ENCODE measurements at places on chromosomes 6 and 20. TPM values are rescaled to one million over a fixed set of nuclear protein-coding genes. Genes with fewer than 3 reads are reported as not detected.

The SUMO4 gene
- 0.57 TPM for total RNA-seq

The OLIG3 gene
- not detected for total RNA-seq

The ATP9A gene
- 21.7 TPM for total RNA-seq

The HLA-DQB2 gene
- not detected for total RNA-seq

The FAM217A gene
- not detected for total RNA-seq

The GPX5 gene
- not detected for total RNA-seq

The SDC4 gene
- 124 TPM for total RNA-seq

The GSTA2 gene
- total RNA-seq, result not detected

The IRF4 gene
- not detected for total RNA-seq

The ASIP gene
- total RNA-seq, result not detected

Data from HFFc6 (cell line).